ENCODE measurements at places on chromosomes 3 and 15.

DNA sequence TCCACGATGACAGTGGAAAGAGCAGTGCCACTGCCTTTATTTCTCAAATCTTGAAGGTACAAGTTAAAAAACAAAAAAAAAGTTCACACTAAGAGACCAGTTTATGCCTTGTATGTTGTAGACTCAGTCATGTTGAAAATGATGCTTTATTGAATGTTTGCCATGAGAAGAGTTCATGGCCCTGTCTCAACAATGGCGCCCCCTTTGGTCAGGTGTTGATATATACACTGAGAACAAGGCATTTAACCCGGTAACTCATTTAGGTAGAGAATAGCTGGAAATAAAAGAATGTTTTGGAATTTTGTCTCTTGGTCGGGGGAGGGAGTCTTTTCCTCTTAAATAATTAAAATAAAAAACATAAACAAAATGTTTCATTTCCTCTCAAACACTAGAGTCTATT is 145.6 kb upstream of the SLC2A2 start:
- no peak for DNase-seq

DNA sequence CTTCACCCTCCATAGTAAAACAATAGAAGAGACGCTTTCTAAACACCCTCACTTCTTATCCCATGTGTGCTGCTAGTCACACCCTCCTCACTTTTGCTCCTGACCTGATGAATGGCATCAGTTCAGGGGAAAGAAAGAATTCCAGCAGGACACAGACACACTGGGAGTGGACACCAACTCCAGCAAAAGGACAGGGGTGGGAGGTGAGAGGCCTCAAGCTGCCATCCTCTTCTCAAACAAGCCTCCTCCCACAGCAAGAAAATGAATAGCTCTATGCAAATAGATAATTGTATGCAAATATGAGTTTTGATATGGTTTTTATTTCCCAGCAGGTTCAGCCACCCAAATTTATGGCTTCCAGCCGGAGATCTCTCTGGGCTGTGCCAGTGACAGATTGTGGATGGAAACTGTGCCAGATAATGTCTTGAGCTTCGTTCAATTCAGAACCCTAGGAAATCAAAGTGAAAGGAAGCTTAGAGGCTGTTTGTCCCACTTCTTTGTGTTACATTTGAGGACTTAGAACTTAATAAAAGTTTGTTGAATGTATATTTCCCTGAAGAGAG is 209.3 kb upstream of the PPP2R3A start:
- no peak for DNase-seq

DNA sequence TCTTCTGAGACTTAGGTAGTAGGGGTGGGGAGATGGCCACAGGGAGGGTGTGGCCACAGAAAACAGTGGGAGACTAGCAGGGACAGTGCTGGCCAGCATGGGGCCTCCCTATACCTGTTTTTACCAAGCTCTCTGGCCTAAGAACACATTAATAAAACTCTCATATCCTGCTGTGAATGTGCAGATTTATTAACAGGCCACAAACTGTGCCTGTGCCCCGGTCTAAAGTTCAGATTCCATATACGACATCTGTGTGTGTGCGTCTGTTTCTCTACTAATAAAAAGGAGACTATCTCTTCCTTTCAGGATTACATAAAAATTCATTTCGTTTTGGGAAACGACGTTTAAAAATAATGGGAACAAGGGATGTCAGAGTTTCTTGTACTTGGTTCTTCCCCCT is 92.8 kb upstream of the ADAMTS17 start:
- DNase-seq = no peak

- DNase-seq = no peak
Observed at GRCh38 chr3:16290827-16291196, 25.8 kb downstream of the OXNAD1 start.

- DNase-seq = no peak
Observed at GRCh38 chr15:90584841-90585240, 55.1 kb downstream of the CRTC3 start.

DNA sequence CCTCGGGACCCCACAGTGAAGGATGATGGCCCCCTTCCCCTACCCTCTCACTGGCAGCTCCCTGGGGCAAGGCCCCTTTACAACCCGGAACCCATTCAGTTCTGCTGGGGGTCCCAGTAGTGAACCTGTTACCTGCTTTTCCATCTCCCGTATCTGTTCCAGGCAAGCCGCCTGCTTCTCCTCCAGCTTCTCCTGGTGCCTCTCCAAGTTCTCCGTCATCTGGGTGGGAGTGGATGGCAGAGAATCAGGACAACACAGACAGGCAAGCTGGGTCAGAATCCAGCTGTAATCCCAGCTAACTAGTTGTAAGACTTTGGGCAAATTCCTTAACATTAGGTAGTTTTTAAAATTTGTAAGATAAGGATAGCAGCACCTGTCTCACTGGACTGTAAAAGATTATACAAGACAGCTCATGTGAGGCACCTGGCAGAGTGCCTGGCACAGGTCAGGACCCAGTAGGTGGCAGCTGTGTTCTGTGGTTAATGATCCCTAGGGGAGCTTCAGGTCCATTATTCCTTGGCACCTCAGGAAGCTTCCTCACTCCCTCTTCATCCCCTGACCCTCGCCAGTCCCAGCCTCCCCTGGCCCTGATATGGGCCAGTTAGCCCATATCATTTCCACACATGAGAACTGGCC is 6.4 kb upstream of the ANKRD63 start:
- no peak for DNase-seq

- DNase-seq = no peak
Observed at GRCh38 chr15:66389859-66390381, 3.2 kb downstream of the MAP2K1 start.

GRCh38 chr15:78408355-78408640 is 29.7 kb upstream of the IREB2 start:
- DNase-seq = no peak

DNA sequence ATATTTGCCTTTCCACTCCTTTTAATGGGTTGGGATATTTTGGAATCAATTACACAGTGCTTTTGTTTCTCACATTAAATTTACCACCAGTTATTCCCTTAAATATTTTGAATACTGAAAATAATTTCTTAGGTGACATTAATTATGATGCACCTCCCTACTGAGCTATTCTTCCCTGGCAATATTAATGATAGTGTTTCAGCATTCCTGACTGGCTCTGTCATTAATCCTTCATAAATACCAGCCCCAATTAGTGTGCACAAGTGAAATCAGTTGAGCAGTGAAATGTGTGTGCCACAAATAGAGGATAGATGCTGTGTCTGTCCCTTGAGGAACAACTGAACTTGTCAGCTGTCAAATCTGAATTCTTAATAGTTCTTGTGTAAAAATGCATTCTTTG is 304.0 kb downstream of the CACNA2D3 start:
- no peak for DNase-seq

DNA sequence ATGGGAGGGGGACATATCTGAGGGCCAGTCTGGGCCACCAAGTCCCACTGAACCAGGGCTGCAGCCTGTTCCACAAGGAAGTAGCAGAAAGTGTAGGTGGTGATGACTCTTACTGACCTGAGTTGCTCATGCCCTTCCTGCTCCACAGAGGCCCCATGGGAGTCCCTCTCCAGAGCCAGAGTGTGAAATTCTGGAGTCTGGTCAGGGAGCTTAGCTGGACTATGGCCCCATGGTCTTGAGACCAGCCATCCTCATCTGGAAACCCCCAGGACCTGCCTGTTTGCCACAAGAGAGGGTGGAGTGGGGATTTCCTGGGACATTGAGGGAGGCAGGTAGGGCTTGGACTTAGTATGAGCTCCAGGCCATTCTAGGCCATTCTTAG is 3.0 kb downstream of the SPINT1 start:
- no peak for DNase-seq

- DNase-seq = no peak
Observed at GRCh38 chr3:62211675-62212429, 161.5 kb downstream of the FEZF2 start.

DNA sequence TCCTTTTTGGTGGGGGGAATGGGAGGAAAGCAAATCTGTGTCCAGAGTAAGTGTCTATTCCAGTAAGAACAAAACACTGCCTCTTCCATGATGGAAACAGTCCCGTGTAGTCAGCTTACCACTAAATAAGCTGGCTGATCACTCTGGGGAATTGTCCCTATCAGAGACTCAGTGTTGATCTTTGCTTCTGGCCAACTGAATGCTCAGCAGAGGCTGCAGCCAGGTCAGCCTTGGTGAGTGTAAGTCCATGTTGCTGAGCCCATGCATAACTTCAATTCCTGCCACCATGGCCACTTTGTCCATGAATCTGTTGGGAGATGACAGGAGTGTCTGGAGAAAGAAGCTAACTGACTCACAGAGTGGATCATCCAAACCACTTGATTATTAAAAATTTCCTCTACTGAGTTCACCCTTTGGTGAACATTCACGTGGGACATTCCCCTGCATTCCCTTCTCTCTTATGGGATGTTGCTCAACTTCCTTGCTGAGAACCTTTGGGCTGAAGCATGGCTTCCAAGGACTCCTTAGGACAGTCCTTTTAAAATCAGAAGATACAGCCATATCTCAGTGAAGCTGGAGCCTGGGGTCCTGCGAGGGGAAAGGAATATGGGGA is 33.9 kb upstream of the XCR1 start:
- DNase-seq = no peak

GRCh38 chr3:134369861-134370596 is 4.2 kb downstream of the AMOTL2 start:
- DNase-seq = no peak

DNA sequence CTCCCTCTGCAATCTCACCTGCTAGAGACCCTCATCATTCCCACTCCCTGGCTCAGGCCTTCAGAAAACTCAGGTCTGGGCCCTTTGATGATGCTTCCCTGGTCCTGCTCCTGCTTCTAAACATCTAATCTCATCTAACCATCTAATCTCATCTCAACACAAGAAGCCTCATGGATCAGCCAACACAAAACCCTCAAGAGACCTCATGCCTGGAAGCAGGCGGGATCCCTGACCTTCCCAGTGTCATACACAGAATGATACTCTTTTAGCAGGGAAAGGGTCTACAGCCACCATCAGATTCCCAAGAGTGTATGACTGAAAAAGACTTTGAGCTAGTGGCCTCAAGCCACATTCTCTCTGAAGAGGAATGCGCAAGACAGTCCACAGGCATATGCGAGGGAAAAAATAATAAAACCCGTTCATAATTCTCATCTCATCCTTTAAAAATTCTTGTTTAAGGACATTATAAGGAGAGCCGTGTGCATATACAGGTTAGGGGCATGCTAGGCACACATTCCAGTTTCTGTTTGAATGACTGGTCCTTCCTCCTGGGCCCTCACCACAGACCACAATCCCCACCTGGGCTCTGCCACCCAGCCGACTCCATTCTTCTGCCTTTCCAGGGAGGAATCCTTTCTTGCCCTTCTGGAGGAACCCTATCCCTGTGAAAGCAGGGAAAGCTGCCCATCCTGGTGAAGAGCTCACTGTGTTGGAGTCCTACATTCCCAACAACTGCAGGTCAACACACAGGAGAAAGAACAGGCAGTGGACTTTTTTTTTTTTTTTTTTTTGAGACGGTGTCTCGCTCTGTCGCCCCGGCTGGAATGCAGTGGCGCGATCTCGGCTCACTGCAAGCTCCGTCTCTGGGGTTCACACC is 2.2 kb downstream of the ZXDC start:
- DNase-seq = no peak

- DNase-seq = no peak
Observed at GRCh38 chr3:98536456-98537017, 4.8 kb downstream of the GPR15 start.

GRCh38 chr15:98870788-98871187 is 136.8 kb downstream of the PGPEP1L start:
- no peak for DNase-seq

- DNase-seq = no peak
Observed at GRCh38 chr3:129984125-129984524, 9.6 kb downstream of the TRH start.

GRCh38 chr3:98892263-98892662 is 9.2 kb downstream of the DCBLD2 start:
- DNase-seq = no peak

- DNase-seq = no peak
Observed at GRCh38 chr15:44081026-44082013, 113.8 kb downstream of the FRMD5 start.

- DNase-seq = no peak
Observed at GRCh38 chr3:18007980-18008379, 265.5 kb upstream of the TBC1D5 start.

- DNase-seq = no peak
Observed at GRCh38 chr3:107855710-107856109, 235.1 kb downstream of the CD47 start.
